ENCODE measurements at places on chromosomes 6 and 20. TPM values are rescaled to one million over a fixed set of nuclear protein-coding genes. Genes with fewer than 3 reads are reported as not detected.

The FAM162B gene
- polyA plus RNA-seq = 0.62 TPM

The CD93 gene
- polyA plus RNA-seq = 1.5 TPM

The HLA-DMA gene
- 10.0 TPM for polyA plus RNA-seq

The GSTA2 gene
- polyA plus RNA-seq = 1.4 TPM

The ADISSP gene
- 10.8 TPM for polyA plus RNA-seq

The WFDC12 gene
- polyA plus RNA-seq = not detected

The ULBP1 gene
- polyA plus RNA-seq = not detected

The RXRB gene
- polyA plus RNA-seq = 13.9 TPM

The MOG gene
- polyA plus RNA-seq = not detected

The MUC22 gene
- not detected for polyA plus RNA-seq

The TPBG gene
- polyA plus RNA-seq = 0.80 TPM

The COL11A2 gene
- 0.36 TPM for polyA plus RNA-seq

The SGK2 gene
- polyA plus RNA-seq = 22.9 TPM

The MAK gene
- polyA plus RNA-seq = 0.26 TPM

The DNMT3B gene
- 0.36 TPM for polyA plus RNA-seq

The NECAB3 gene
- 10.5 TPM for polyA plus RNA-seq

The TCF21 gene
- 1.0 TPM for polyA plus RNA-seq

The PGBD1 gene
- 0.74 TPM for polyA plus RNA-seq

The GSTA3 gene
- not detected for polyA plus RNA-seq

The KDM1B gene
- 1.6 TPM for polyA plus RNA-seq

The MUC21 gene
- not detected for polyA plus RNA-seq

The TRAM2 gene
- 7.3 TPM for polyA plus RNA-seq

The CRIP3 gene
- polyA plus RNA-seq = 3.2 TPM

The PRRT1 gene
- polyA plus RNA-seq = 0.19 TPM

The DNAH8 gene
- polyA plus RNA-seq = not detected

The LPA gene
- 13.1 TPM for polyA plus RNA-seq

The MAS1L gene
- not detected for polyA plus RNA-seq

The SLA2 gene
- polyA plus RNA-seq = 0.24 TPM

The RPS6KA2 gene
- 4.5 TPM for polyA plus RNA-seq
